ENCODE measurements at places on chromosomes 4 and X.
A peak's percentile ranks its signal among the peaks of the same experiment; 100 is the strongest.

DNA sequence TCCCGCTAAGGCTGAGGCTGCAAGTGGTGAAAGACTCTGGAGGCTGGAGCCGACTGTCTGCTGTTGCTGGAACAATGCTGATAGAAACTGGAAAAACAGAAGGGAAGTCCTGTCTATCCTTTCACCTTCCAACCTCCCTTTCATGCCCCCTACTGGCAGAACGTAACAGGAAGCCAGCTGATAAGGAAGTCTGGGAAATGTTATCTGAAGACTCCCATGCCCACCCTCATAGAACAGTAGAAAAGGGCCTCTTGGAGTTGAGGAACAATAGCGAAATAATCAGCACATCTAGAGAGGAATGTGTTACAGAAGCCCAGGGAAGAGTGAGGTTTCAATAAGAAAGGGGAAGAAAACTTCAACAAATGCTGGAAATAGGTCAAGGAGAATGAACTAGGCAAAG is 117.1 kb upstream of the DKK2 start:
- no peak for DNase-seq

DNA sequence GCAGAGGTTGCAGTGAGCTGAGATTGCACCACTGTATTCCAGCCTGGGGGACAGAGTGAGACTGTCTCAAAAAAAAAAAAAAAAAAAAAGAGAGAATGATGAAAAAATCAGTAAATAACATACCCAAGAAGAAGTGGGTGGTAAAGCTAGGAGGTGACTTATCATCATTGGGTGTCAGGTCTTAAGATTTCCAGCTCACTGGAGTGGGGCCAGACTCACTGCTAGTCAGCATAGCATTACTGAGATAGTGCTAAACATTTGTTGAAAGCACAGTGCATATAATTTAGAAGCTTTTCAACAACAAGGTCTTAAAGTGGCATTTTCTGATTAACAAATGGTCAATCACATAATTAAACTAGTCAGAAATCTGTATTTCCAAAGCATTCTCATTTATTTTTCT is 221.8 kb upstream of the GYPA start:
- no peak for DNase-seq

- peak; percentile 25 for DNase-seq
These were observed 1.5 kb upstream of the DDX3X start for GRCh38 chrX:41332408-41333002.

DNA sequence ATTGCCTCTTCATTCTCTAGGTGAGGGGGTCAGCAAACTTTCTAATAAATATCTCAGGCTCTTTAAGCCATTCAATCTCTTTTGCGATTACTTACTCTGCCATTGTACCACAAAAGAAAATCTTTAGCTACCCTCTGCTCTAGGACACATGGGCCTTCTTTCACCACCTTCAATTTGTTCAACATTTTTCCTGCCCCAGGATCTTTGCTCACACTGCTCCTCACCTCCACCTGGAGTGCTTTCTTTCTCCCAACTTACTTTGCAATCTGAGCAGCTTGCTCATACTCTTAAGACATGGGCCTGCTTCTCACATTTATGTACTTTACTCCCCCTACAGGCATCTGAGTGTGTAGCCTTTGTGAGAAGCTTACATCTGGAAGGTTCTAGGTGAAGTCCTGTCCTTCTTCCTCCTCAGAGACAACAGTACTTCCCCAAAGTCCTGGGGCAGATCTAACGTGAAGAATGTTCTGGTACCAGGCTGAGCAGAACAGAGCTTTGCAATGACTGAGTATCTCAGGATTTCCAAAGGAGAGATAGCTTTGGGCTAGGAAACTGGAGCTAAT is 55.0 kb upstream of the PRDM5 start:
- DNase-seq: no peak

DNA sequence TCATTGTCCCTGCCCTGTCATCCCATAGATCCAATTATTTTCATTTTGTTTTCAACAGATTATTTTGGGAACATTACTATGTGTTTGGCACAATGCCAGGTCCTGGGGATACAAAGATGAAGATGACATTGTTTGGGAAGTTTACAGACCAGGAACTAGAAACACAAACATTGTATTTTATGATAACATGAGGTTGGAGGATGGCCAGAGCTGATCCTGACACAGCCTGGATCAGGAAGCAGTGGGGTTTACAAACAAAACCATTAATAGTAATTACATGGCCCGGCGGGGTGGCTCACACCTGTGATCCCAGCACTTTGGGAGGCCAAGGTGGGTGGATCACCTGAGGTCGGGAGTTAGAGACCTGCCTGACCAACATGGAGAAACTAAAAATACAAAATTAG is 29.9 kb downstream of the CLRN2 start:
- DNase-seq: no peak
